ENCODE measurements at places on chromosomes 16 and 17.

DNA sequence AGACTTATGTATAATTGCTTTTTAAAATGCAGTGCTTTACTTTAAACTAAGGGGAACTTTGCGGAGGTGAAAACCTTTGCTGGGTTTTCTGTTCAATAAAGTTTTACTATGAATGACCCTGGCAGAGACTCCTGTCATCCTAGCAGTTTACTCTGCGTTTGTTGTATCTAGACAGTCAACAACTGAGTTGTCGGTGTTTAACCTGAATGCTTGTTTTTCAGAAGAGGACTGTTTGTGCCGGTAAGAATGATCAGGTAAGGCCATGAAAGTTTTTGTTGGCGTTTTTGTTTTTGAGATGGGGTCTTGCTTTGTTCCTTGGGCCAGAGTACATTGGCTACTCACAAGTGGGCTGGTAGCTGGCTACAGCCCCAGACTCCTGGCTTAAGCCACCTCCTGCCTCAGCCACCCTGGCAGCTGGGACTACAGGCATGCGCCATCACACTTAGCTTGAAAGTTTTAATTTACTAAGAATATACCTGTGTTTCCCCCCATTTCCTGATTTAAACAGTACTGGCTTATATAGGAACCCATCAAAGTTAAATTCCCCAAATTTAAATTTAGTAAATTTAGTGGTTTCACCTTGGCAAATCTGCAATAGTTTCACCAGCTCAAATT is 11.9 kb downstream of the HERPUD1 start:
- no peak for DNase-seq

- no peak for DNase-seq
Observed at GRCh38 chr17:41784207-41784744, 2.2 kb downstream of the JUP start.

DNA sequence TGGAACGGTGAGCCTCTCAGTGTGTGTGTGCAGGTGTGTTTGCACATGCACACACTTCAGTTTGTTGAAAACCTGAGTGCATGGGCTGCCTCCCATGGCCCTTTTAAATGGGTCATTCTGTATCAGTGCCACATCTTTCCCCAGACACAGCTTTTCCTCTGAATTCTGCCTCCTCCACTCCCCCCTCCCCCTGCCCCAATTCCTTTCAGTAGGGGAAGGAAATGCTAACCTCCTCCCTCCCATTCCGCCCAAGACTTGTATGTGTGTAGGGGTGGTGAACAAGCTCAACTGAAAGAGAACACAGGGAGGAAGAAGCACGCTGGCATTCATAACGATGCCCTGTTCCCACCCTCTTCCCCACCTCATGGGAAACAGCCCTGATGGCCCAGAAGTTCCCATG is 34.3 kb downstream of the C17orf75 start:
- no peak for DNase-seq

DNA sequence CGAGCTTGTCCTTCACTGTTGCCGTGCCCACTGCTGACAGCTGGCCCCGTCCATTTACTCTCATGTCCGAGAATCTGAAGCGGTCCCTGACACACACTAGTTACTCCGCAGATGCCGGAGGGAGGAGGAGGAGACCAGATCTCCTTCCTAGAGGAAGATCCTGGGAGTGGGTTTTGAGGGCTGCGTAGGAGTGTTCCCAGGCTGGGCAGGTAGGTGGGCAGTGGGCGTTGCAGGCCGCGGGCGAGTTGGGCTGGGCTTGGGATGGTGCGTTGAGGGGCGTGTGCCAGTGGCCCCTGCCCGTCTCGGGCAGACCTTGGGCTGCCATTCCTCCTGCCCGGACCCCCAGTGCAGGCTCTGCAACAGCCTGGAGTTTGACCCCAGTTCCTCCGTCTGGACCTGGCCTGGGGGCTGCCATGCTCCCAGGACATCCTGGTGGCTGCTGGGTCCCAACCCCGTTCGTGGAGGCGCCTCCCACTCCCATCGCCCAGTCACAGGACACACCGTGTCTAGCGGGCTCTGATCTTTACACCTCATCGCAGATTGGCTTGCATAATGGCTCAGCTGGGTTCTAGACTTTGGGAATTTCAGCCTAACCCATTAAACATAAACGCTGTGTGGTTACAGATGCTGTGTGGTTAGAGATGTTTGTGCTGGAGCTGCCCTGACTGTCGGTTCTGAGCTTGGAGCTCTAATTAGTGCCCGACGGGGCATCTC is 22.8 kb downstream of the CACNA1H start:
- no peak for DNase-seq

- no peak for DNase-seq
Observed at GRCh38 chr17:29283961-29284360, 10.0 kb downstream of the NUFIP2 start.

- DNase-seq = no peak
Observed at GRCh38 chr16:58670177-58670576, 14.4 kb downstream of the SLC38A7 start.

DNA sequence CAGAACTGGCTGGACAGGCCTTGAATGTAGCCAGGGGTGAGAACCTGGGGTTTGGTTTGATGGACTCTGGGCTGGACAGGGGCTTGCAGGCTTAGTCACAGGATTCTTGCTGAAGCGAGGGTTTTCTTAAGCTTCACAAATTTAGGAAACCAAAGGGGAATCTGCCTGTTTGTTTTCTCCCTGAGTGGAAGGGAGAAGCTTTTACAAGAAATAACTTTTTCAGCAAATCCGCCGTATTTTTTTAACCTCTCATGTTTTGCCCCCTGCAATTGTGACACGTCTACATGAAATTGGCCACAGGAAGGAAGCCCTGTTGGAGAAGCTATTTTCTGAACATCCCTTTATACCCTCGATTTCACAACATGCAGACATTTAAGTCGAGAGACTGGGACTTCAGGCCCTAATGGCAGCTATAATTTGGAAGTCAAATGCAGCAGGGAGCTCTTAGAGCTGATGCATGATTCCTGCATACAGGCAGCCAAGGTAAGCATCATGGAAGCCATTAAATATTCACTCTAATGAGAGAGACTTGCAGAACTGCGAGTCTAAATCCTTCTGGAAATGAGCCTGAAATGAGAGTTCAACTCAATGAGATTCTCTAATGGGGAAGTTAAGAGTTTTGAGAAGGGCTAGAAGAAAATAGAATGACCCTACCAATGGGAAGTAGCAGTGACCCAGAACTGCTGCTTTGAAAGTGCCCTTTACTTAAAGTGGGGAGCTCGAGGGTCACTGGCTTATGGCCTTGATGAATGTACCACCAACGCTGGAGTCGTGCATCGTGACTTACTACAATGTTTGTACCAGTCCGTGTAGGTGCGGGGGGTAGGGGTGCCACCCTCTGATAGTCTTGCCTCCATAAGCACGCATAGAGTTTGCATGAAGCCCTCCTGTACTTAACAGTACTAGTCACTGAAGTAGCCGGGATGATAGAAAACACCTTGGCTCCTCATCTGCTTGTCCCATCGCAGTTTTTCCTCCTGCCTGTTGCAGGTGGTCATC is 45.1 kb upstream of the IRF8 start:
- no peak for DNase-seq

- peak; percentile 29 for DNase-seq
Observed at GRCh38 chr17:43020789-43021740, 1.1 kb downstream of the VAT1 start.

- no peak for DNase-seq
Observed at GRCh38 chr17:10681866-10682446, 15.4 kb downstream of the SCO1 start.

GRCh38 chr16:70493802-70494201 is 29.6 kb downstream of the COG4 start:
- DNase-seq = no peak

GRCh38 chr17:59890720-59891119 is 2.0 kb downstream of the TUBD1 start:
- no peak for DNase-seq

DNA sequence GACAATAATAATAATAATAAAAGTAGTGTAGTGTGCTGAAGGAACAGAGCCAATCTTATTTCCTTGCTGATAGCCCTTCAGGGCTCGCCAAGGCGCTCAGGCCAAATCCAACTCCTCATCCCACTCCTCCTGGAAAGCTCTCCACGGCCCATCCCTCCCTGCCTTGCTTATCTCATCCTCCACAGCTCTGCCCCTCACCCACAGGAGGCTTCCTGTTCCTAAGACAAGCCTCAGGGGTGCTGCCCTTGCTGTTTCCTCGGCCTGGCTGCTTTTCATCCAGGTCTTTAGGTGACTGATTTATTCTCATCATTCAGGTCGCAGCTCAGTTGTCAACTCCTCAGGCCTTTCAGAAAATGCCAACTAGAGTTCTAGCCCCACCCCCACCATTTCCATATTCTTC is 11.2 kb downstream of the GTF3C1 start:
- no peak for DNase-seq

GRCh38 chr16:28904828-28905227 is 20.2 kb downstream of the RABEP2 start:
- DNase-seq = no peak

- peak; percentile 70 for DNase-seq
Observed at GRCh38 chr17:40086150-40087044, 14.0 kb downstream of the NR1D1 start.

DNA sequence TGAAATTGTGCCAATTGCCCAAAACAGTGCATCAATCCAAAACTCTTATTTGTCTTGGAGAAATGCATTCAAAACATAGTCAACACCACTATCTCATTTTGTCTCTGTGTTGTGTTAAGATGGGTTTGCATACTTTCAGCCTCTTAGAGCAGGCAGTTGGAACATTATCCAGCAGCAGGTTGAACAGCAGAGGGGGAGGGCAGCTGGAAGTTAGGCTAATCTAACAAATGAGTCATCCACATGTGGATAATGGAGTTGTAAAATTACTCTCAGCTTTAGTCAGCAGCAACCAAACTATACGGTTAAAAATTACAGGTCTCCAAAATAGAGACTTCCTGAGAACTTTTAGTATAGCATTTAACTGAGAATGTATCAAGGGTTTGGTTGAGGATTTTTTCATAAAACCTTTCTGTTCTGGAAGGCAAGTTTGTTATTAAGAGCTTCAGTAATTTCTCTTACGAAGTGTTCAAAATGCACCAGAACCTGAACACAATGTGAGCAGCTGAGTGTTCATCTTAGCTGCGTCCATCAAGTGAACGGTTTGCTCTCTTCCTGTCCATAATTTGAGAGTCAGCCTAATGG is 46.3 kb downstream of the PRKCA start:
- DNase-seq = no peak

GRCh38 chr17:81508639-81509206 is 3.9 kb downstream of the ACTG1 start:
- DNase-seq = no peak

GRCh38 chr16:19883966-19884485 is 622 bp downstream of the GPRC5B start:
- DNase-seq = no peak

DNA sequence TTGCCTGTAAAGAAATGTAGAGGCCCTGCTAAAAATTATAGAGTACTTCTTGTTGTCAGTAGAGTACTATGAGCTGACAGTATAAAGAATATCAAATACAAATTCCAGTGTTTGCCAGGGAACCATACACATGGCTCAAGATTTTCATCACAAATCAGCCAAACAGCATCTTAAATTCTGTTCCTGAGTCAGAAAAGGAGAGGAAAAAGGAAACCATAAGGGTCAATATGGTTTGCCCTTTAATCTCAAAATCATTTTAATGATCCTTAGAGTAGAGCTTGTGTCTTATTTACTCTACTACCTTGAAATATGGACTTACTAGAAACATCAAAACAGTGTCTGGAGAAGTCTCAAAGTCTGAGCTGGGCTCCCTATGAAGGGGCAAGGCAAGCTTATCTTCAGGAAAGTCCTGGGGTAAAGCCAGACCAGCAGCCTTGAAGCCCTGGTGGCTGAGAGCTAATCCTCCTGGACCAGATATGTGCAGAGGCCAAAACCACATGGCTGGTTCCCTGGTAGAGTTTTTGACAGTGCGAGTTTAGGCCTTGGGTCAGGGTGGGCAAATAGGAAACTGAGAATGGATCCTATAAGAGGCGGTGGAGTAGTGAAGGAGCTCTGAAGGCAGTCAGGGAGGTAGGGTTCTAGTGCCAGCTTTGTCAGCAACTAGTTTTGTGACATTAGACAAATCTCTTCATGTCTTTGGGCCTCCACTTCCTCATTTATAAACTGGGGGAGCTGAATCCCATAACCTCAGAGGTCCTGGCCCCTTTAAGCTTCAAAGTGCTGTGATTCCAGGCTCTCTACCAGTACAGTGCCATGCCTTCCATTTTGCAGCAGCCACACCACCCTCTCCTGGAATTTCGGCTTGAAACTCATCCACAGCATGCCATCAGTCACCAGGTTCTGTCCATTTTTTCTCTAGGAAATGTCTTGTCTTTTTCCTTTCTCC is 38.9 kb downstream of the MRTFB start:
- DNase-seq = no peak

DNA sequence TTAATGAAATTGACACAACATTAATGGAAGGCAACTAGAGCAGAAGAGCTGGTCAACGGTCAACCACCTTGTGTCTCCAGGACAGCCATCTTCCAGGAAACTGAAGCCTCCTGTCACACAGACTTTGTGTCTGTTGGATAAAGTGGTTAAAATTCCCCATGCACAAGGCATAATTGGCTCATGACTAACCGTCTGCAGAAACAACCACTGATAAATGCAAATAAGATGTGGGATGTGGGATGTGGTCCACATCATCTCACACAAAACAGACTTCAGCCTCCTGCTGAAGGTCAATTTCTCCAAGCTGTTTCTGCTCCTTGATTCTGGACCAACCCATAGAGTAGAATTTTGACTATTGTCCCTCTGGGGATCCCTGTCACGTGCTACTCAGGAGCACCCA is 26.9 kb upstream of the XYLT1 start:
- DNase-seq = no peak

DNA sequence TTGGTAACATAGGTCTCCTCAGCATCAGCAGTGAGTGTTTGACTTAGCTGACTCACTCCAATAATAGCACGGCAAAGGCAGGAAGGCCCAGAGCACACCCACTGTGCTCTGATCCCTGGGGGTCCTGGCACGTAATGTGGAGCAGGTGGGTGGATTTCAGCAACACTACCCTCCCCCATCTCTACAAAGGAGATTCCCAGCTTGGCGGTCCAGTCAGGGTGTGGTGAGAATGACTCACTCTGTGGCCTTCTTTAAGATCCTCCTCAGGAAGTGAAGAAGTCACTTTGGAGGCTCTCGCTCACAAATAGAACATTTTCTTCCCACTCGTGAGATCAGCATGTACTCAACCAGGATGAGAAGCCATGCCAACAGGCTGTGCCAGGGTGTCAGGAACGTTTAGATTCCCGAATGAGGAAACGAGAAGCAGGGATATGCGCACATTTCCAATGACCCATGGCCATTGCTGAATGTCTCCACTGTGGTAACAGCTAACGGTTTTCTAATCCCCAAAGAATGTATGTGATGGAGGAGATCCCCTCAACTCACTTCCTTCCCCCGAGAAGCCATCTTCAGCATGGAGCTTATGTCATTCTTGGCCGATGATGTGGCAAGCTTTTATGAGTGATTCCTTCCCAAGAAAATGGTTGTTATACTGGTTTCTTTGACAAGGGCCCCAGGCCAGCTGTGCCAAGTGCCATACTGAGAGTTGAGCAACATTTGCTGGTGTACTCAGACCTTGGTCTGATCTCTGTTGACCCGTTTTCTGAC is 365.2 kb downstream of the C16orf95 start:
- DNase-seq = no peak

GRCh38 chr16:80104401-80104800 is 436.4 kb upstream of the DYNLRB2 start:
- no peak for DNase-seq
